NCI-H187 treated with DMSO at 0.1 percent for 48 hours (cell line): ENCODE measurements at places on chromosomes 3 and 15.

GRCh38 chr3:440826-441225, 244.3 kb downstream of the CHL1 start:
- DNase-seq = no peak

GRCh38 chr3:187951452-187952190, 202.3 kb upstream of the LPP start:
- DNase-seq = no peak

DNA sequence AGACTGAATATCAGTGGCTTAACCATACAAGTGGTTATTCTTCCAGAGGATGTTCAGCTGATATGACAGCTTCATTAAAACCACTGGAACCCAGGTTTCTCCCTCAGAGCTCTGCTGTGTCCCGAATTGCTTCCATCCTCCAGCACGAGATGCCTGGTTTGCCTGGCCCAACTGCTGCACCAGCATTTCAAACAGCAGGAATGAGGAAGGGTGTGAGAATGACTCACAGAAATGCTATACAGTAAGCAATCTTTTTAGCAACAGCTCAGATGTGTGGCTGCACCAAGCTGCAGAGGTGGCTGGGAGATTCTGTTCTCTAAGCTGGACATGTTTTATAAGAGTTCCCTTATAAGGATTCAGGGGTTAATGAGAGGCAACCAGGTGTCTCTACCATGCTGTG, 271.0 kb downstream of the GABRG3 start:
- DNase-seq = no peak

GRCh38 chr3:42590989-42591756, 513 bp downstream of the SS18L2 start:
- DNase-seq = no peak

- no peak for DNase-seq
Measured at GRCh38 chr3:56422316-56422715, 46.0 kb downstream of the ERC2 start.

DNA sequence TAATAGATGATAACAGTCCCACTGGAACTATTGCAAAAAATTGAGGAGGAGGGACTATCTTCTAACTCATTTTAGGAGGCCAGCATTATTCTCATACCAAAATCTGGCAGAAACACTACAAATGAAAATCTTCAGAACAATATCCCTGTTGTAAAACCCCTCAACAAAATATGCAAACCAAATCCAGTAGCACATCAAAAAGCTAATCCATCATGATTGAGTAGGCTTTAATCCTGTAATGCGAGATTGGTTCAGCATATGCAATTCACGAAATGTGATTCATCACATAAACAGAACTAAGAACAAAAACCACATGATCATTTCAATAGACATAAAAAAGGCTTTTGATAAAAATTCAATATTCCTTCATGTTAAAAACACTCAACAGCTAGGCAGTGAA, 23.9 kb upstream of the PLSCR2 start:
- no peak for DNase-seq

DNA sequence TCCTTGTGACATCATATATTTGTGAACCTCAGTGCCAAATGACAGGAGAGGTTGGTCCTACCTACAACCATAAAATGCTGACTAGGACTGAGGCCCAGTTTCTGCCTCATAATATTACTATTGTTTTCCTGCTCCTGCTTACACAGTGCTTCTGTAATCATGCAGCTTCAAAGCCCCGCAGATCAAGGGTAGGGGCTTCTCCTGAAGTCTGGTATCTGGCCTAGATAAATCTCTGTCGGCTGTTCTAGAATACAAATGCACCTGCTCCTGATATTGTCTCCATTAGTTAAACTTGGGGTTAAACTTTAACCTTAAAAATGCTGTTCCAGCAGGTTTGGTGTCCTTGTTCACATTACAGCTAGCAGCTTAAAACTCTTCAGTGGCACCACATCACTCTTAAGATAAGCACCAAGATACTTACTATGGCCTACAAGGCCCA, 552.4 kb downstream of the TUSC7 start:
- no peak for DNase-seq

- DNase-seq = no peak
Measured at GRCh38 chr3:176916777-176917176, 280.5 kb downstream of the TBL1XR1 start.

- DNase-seq = no peak
Measured at GRCh38 chr15:81880833-81881232, 165.0 kb downstream of the MEX3B start.

GRCh38 chr3:25235466-25235865, 192.6 kb upstream of the RARB start:
- no peak for DNase-seq

GRCh38 chr3:158671821-158672214, 630 bp downstream of the LXN start:
- no peak for DNase-seq
